ENCODE measurements at places on chromosomes 7 and 10.

DNA sequence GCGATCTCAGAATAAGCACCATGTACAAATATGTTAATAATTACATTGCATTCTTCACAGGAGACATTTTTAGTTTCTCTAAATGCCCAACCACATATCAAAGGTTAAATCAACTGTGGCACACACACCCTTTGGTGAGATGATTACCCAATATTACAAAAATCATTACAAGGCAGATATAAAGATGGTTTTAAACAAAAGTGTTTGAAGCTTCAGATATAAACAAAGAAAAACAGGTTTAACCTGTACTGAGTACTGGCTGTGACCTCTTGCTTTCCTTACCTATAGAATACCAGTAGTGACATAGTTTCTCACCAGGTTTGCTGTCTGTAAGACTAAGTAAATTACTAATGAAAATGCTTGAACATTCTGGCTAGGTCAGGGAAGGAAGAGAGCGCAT, 360.0 kb upstream of the IGFBP3 start:
- no peak for DNase-seq

- DNase-seq, result no peak
Measured at GRCh38 chr7:98252425-98253054, 508 bp upstream of the TECPR1 start.

DNA sequence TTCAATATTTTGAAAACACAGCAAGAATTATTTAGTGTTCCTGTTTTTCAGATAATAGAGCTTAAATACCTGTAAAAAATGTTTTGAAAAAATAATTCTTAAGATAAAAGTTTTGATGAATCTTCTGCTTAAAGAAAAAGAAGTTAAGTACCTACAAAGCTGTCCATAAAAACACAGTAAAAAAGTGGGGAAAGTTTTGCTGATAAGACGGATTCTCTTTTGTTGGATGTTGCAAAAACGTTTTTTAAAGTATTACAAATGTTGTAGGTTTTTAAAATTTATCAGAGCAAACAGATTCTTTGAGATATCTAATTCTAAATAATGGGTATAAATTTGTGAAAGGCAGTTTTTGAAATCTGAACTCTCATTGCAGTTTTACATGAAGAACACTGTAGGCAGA, 12.2 kb downstream of the DMTF1 start:
- DNase-seq, result no peak

DNA sequence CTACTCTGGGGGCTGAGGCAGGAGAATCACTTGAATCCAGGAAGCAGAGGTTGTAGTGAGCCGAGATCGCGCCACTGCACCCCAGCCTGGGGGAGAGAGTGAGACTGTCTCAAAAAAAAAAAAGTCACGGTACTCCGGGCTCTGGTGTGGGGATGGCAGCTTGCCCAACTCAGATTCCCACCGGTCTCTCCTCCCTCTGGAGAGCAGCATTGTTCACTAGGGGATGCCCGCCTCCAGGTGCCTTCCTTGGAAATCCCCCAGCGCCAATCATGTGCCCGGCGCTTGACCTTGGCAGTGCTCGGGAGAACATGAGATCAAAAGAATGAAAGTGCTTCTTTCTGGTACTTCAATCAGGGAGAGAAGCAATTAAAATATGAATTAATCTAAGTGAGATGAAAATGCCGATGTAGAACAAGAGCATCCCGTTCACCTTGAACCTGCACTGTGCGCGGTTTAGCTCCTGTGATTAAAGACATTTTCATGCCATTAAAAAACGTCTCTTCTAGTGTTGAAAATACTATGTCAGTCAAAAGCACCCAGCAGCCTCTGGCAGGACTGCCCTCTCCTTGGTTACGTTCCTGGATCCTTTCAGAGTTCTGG, 1127.3 kb upstream of the AUTS2 start:
- no peak for DNase-seq

GRCh38 chr7:69889976-69890351, 291.7 kb downstream of the AUTS2 start:
- no peak for DNase-seq

GRCh38 chr7:64541438-64542359, 21.2 kb downstream of the ZNF680 start:
- DNase-seq, result no peak

- no peak for DNase-seq
Measured at GRCh38 chr10:44300666-44301649, 83.9 kb downstream of the CXCL12 start.

GRCh38 chr10:93790439-93790838, 32.7 kb downstream of the LGI1 start:
- no peak for DNase-seq

- no peak for DNase-seq
Measured at GRCh38 chr10:28679581-28680357, 2.4 kb downstream of the BAMBI start.

- DNase-seq, result no peak
Measured at GRCh38 chr7:15332956-15333355, 228.9 kb downstream of the AGMO start.

GRCh38 chr7:149330914-149331567, 69.0 kb downstream of the ZNF783 start:
- DNase-seq, result no peak

DNA sequence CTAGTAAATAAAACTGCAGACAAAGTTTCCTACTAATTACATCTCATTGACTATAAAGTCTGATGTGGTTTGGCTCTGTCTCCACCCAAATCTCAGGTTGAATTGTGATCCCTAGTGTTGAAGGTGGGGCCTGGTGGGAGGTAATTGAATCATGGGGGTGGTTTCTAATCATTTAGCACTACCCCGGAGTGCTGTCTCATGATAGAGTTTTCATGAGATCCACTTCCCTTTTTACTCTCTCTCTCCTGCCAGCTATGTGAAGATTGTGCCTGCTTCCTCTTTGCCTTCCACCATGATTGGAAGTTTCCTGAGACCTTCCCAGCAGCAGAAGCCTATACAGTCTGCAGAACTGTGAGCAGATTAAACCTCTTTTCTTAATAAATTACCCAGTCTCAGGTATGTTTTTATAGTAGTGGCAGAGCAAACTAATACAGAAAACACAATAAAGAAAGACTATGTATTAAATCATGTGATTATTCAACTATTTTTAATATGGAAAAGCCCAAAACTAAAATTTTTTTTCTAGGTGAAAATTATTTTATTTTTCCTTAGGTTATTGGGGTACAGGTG, 232.1 kb downstream of the FZD1 start:
- no peak for DNase-seq

GRCh38 chr7:50982626-50983025, 199.9 kb upstream of the GRB10 start:
- DNase-seq, result peak; percentile 44

DNA sequence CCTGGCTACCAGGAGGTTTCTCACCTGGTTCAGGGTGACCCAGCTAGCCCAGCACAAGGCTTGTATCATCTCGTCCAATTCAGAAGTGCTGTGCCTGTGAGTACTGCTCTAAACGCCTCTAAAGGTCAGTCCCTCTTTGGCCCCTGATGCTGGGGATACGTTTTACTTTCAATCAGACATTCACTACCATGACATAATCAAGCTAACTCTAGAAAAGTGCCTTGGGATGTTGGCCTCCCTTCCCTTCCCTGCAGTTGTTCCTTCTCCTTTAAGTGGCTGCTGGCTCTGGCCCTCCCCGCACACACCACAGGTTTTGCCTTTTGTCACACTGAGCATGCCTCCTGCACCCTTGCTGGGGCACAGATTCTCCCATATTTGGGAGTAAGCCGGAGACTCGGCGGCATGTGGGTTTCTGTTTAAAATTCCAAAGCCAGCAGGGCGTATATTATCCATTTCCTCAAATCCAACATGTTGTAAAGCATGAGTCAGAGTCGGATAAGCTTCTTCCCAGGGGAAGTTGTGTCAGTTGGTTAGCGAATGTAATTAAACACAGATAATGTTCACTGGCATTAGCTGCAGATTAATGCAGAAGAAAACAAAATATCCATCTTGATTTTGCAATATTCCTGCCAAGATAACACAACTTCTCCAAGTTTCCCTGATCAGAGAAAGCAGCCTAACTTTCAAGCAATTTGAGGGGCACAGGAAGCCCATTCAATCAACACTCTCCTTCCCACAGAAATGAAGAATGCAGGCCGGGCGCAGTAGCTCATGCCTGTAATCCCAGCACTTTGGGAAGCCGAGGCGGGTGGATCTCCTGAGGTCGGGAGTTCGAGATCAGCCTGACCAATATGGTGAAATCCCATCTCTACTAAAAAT, 31.8 kb upstream of the VCL start:
- DNase-seq, result peak; percentile 86

DNA sequence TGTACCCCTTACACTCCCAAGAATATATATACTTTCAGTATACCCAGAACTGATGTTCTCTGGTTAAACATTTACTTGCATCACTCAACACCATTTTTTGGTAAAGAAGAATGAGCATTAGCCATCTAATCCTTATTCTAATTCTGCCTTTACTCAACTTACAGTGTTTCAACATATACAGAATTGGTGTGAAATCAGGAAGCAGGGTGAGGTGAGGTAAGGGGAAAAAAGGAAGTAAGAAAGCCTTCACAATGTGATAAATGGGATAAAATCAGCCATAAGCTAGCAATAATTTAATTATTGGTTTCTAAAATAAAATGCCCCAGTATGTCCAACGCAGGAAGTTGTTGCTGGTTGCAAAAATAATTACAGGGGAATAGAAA, 605.4 kb downstream of the KCNMA1 start:
- no peak for DNase-seq

DNA sequence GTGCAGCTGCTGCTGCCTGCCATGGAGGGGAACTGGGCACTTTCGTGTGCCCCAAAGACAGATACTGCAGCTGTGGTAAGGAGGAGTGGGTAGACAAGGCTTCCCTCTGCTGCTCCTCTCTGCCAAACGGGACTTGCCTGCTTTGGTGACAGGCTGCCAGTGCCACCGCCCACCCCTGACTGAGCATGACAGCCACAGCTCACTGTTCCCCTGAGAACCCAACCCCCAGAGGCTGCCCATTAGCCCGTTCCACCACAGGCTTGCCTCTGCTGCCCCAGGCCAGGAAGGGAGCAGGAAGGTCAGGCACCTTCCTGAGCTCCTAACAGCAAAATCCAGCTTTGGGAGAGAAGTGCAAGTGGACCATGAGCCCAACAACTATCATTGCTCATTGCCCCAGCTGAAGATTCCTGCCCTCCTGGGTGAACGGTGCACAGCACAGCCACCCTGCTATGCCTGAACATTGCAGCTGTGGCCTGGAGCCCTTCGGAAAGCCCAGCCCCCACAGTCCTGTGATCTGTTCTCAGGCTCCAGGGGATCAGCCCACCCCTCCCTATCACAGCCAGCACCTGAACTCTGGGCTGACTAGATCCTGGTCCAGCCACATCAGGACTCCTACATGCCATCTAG, 58.7 kb upstream of the ANTXRL start:
- no peak for DNase-seq

- no peak for DNase-seq
Measured at GRCh38 chr10:6255548-6256061, 52.9 kb downstream of the PFKFB3 start.

- no peak for DNase-seq
Measured at GRCh38 chr7:33630359-33630758, 275.0 kb upstream of the BMPER start.

- DNase-seq, result no peak
Measured at GRCh38 chr10:131931981-131932380, 31.2 kb downstream of the PPP2R2D start.

- no peak for DNase-seq
Measured at GRCh38 chr7:44159824-44160630, 18.9 kb upstream of the MYL7 start.

DNA sequence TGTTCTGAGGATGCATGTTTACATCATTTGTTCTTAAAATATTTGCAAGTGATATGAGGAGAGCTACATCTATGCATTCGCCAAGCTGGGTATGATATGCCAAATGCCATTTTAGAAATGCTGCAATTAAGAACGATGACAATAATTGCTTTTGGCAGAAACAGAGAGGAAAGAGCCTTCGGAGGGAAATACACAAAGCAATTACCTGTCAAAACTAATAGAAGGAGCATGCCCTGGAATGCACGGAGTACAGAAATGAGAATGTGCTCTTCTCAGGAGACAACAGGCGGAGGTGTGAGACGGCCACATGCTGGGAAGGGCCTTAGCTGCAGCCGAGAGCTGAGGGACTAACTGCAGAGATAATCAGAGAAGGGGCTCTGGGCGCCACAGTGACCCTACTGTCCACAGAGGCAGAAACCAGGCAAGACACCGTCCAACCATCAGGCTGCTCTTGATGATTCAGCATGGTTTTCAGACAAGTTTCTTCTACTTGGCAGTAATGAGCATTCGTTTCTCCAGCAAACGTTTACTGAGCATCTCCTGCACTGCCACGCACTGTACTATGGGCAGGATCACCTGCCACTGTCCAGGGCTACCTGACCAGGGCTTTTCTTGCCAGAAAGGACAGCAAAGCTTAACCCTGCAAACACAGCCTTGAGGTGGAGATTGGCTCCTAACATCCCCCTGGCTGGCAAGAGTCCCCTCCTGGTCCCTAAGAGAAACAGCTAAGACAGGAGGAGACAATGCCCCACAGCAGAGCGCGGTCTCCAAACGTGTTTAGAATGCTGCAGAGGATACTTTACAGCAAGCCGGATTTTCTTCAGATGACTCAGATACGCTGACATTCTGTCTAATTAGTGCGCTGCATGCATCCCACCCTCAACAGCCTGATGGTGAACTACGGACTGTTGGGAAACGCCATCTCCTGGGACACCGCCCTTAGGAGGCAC, 18.1 kb downstream of the VIPR2 start:
- DNase-seq, result no peak

DNA sequence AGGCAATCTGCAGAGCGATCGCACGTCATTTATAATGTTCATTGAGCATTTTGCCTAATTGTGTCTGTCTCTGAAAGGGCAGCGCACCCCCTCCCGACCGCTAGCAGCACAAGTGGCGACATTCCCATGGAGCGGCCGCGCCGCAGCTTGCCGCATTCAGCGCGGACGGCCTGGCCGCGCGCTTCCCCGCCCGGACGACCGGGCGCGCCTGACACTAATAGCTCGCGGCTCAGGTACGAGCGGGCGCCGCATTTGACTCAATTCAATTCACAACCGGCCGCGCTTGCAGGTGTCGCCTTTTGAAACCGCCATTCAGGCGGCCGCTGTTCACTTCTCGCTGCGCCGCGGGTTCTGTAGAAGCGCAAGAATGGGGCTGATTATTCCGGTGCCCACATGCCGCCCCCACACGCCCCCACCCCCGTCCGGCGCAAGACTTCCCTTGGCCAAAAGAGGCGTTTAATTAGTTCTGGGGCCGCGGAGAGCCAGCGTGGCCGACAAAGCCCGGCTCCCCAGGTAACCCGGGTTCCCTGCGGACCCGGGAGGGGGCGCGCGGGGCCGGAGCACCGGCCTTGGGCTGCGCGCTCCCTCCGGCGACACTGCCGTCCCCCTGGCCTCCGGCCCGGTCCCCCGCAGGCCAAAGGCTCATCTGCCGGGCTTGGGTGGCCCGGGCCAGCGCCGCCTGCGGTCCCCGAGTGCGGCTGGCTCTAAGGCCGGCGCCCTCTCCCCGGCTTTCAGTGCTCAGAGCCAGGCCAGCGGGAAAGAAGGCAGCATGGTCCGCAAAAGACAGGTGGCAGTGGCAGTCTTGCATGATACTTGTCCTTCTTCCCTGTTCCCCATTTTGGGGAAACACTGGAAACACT, 18.7 kb upstream of the PTF1A start:
- DNase-seq, result peak; percentile 70

GRCh38 chr10:78429984-78430383, 396.3 kb downstream of the RPS24 start:
- DNase-seq, result no peak

GRCh38 chr10:129462257-129462795, 4.7 kb upstream of the MGMT start:
- no peak for DNase-seq

GRCh38 chr10:4344492-4344994, 481.5 kb upstream of the AKR1E2 start:
- DNase-seq, result no peak

Measured in WTC11 (cell line).